ENCODE measurements at places on chromosomes 11 and 22.
A peak's percentile ranks its signal among the peaks of the same experiment; 100 is the strongest.

GRCh38 chr11:84588131-84588829 lies 1038.9 kb downstream of the DLG2 start:
- no peak for DNase-seq

GRCh38 chr11:70397336-70397982 lies 870 bp upstream of the CTTN start:
- no peak for DNase-seq

- peak; percentile 62 for DNase-seq
Measured at GRCh38 chr11:133947321-133947756, 9.4 kb downstream of the IGSF9B start.

GRCh38 chr11:100918551-100919500 lies 210.8 kb downstream of the PGR start:
- DNase-seq, result no peak

GRCh38 chr22:40975366-40975765 lies 24.2 kb downstream of the RBX1 start:
- DNase-seq, result no peak

DNA sequence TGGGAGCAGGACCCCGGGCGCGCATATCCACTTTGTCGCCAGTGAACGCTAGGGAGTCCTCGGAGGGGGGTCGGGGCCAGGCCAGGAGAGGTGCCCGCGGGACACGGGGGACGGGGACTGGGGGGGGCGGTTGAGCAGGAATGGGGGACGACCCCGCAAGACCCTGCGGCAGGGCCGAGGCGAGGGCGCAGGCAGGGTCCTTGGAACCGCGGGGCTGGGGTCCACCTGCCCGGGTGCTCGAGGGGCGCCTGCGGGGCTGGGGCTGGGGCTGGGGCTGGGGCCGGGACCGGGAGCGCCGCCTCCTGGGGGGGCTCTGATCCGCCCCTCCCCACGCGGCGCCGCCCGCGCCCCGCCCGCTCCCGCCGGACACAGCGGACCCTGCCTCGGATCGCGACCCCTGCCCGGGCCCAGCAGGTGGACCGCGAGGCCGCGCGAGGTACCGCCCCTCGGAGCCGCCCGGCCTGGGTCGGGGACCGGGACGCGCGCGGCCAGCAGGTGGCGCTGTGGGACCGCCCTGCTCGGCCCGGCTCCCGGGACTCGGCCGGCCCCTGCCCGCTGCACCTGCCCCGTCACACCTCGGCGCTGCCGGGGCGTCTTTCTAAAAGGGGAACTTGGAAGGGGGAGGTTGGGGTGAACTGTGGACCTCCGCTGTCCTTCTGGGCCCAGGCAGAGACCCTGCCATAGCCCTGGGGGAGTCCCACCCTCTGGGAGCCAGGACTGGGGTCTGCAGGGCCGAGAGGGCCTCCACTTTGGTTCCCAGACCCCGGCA lies 11.0 kb downstream of the CRELD2 start:
- DNase-seq, result peak; percentile 85

DNA sequence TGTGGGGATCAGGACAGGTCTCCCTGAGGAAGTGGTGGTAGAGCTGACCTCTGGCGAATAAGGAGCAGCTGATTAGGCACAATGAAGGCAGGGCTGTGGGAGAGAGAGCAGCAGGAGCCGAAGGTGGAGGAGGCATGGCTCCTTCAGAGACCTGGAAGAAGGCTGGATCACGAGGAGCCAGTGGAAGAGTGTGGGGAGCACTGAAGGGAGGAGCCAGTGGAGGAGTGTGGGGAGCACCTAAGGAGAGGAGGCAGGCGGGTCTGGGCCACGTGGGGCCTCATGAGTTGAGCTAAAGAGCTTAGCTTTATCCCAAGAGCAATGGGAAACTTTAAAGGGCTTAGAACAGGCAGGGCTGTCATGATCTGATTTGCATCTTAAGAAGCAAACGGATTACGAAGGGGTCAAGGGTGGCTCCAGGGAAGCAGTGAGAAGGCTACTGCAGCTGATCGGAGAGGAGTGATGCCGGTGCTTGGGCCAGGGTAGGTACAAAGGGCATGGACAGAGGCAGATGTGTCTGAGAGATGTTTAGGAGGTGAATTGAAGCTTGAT lies 44.9 kb upstream of the EIF3D start:
- no peak for DNase-seq

GRCh38 chr22:37195921-37196320 lies 7.9 kb upstream of the C1QTNF6 start:
- no peak for DNase-seq

GRCh38 chr11:17579451-17579850 lies 32.4 kb downstream of the OTOG start:
- no peak for DNase-seq

Measured in stimulated activated CD4-positive, alpha-beta T cell treated with anti-CD3 and anti-CD28 coated beads, Interleukin-2, amount 100 ng/mL, for 24 hours (primary cell).